BE2C (cell line): ENCODE measurements at places on chromosomes 11 and 22.

DNA sequence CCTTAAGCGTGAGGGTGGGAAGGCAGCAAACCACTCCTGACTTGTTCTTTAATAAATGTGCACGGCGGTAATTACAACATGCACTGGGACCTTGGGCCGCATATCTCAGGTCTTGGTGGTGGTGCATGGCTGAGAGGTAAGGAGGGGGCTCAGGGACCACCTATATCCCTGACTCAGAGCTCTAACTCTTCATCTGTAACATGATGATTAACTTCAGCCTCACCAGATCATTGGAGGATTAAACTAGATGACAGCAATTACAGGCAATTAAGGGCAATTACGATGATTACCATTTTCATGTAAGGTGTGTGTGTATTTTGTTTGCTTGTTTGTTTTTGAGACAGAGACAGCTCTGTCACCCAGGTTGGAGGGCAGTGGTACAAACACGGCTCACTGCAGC is 45.0 kb downstream of the FBLN1 start:
- DNase-seq, result no peak

- no peak for DNase-seq
These were observed 14.4 kb upstream of the TBC1D10A start for GRCh38 chr22:30340911-30341685.

GRCh38 chr22:44442186-44442815 is 55.7 kb downstream of the RTL6 start:
- no peak for DNase-seq

- DNase-seq, result no peak
These were observed 39.4 kb upstream of the CFAP300 start for GRCh38 chr11:102007567-102008437.

- no peak for DNase-seq
These were observed 313.1 kb downstream of the C11orf87 start for GRCh38 chr11:109735128-109735527.

DNA sequence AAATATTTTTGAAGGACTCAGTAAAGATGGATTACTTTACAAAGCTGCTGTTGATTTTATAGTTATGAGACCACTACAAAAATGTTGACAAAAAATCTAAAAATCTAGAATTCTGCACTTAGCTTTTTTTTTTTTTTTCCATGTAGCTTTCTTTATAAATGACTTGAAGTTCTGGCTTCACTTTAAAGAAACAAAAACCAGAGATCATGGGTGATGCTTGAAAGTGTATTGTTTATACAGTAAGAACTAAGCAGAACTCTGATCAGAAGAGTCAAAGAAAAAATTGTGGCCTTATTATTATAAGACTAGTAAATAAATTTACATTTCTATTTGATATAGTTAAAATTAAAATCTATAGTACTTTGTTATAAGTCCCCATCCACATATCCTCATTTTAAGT is 301.7 kb downstream of the BLID start:
- DNase-seq, result no peak

- peak; percentile 95 for DNase-seq
These were observed at the start of gene FOXRED2 for GRCh38 chr22:36506637-36507517. Gene FOXRED2 (minus strand): TSS chr22:36507040. CDS start chr22:36506422, 618 bp downstream.

GRCh38 chr11:14369598-14369997 is 10.6 kb upstream of the RRAS2 start:
- no peak for DNase-seq

DNA sequence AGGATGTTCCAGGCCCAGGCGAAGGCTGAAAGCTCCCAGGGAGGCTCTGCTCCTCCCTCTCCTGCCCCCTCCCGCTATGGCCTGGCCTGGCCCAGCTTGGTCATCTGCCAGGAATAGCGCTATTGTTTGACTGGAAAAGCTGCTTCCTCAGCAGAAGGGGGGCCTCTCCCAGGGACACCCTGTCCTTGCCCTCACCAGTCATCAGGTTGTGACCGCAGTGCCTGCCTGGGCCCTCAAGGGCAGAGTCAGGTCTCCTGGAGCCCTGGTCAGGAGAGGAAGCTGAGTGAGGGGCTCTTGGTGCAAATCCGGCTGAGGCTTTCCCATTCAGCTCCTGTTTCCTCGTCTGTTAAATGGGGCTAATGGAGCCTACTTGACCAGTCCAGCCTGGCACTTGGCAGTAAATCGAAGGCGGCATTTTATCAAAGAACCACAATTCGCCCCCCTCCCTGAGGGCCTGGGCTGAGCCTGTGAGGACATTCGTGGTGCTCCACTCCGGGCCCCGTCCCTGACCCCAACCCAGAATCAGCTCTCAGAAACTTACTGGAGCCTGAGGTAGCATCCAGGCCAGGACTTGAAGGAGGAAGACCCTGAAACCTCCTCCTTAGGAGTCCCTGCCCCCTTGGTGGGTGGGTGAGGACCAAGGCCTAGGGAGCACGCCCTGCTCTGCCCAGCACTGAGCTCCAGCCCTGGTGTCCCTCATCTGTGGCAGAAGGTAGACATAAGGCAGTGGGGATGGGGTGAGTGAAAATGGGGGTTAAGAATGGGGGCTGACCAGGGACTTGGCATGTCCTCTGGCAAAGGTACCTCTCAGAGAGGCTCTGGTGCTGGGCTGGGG is 2.0 kb upstream of the CASTOR1 start:
- peak; percentile 54 for DNase-seq

DNA sequence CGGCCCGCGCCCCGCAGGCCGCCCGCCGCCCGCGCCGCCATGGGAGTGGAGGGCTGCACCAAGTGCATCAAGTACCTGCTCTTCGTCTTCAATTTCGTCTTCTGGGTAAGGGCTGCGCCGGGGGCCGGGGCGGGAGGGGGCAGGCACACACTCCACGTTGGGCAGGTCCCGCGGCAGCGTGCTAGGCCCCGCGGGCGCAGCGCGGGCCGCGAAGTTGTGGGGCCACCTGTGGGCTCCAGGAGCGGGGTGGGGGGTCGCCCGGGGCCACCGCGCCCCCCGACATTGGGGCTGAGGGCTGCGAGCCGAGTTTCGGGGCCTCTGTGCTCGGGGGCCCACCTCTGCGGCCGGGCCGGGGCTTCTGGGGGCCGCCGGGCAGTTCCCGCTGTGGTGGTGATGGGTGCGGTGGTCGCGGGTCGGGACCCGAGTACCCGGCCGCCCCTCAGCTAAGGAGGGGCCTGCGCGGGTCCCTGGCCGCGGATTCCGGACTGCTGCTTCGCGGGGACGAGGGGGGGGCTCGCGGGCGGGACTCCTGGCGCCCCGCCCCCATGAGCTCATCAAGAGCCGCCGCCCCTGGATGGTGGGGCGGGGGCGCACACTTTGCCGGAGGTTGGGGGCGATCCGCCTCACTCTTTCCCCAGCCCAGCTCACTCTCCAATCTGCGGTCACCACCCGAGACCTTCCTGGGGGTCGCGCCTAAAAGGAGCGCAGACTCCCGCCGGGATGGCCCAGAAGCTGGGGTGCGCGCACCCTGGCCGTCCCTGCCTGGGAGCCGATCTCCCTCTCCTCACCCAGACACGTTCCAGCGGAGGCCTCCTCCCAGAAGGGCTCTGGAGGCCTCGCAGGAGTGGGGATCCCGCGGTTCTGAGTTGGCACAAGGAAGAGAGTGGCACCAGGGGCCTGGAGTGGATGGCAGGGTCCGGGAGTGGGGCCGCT is 667 bp downstream of the CD81 start:
- peak; percentile 46 for DNase-seq

DNA sequence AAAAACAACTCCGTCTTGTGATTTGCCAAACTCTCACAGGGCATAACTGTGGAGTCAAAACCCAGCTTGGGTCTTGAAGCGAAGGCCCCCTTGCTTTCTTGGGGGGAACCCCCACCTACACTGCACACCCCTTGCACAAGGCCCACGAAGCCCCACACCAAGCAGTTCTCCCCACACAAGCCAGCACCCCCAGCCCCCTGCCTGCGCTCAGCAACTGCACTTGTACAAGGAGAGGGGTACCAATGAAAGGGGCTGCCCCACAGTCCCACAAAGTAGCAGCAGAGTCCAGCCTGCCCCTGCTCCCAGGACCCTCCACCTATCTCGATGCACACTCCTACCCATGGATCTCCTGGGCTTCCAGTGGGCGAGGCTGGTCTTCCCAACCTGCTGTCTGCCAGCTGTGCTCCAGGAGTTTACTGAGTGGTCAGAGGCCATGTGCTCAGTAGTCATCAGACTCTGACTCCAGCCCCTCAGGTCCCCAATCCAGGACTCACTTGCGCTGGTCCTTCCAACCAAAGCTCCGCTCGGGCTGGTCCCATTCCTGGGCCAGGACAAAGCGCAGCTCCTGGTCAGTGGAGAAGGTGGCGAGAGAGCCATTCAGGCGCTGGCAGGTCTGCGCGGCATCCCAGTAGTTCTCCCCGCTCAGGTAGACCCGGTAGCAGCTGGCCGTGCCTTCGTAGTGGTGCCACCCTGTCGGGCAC is 57.7 kb downstream of the DGCR2 start:
- no peak for DNase-seq

GRCh38 chr11:87281496-87281895 is 243.8 kb downstream of the TMEM135 start:
- DNase-seq, result no peak

DNA sequence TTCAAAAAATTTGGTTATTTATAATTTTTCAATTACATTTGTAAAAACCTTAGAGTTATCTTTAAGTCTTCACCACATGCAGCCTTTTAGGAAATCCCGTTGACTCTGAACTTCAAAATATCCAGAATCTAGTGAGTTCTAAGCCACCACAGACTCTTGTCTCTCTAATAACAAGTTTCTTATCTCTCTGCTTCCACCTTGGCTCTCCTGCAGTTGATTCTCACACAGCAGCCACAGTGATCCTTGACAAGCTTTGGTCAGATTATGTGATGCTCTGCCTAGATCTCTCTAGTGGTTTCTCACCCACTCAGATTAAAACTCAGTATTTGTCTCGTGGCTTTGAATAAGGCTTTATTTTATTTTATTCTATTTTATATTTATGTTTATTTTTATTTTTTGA is 8.6 kb downstream of the HSD17B12 start:
- DNase-seq, result no peak

DNA sequence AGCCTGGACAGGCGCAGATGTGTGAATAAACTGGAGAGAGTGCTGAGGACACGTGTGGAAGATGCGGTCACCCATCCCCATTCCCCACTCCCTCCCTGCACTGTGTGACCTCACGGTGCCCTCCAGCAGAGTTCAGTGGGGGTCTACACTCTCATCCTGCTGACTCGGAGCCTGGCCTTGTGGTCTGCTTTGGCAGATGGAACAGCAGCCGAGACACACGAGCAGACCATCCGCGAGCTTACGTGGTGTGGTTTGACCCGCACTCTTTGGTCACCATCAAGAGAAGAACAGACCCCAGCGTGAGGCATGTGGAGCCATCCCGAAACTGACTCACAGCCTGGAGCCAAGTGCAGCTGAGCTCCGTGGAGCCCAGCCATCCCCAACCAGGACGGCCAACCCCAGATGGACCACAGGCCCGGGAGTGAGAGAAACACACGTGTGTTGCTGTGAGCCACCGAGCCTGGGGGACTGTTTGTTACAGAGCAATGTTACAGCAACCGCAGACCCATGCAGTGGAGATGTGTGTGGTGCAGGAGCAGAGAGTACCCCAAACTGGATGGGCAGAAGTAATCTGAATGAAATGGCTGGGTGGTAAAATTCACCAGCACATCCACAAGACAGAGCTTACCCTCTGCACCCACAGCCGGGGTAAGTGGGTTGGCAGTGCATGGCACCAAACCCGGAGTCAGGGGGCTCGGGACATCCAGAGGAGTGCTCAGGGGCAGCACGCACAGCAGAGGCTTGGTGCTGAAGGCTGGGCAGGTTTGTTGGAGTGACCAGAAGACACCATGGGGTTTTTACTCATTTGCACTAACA is 90.7 kb downstream of the RTL6 start:
- DNase-seq, result peak; percentile 3

DNA sequence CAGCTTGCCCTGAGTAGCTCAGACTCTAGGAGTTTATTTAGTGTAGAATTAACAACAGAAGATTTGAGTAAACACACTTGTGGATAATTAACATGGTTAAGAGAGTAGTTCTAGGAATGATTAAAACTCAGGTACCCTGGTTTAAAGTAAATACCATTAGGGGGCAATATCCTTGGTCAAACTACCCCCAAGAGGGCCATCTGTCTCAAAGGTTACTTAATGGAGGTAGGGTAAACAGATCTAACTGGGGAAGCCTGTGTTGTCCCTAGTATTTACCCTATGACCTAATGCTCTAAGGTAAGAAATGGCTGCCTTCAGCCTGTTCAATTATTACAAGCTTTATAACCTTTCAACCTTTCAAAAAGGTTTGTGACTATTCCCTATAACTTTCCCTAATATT is 10.6 kb upstream of the GLYATL1 start:
- DNase-seq, result no peak

DNA sequence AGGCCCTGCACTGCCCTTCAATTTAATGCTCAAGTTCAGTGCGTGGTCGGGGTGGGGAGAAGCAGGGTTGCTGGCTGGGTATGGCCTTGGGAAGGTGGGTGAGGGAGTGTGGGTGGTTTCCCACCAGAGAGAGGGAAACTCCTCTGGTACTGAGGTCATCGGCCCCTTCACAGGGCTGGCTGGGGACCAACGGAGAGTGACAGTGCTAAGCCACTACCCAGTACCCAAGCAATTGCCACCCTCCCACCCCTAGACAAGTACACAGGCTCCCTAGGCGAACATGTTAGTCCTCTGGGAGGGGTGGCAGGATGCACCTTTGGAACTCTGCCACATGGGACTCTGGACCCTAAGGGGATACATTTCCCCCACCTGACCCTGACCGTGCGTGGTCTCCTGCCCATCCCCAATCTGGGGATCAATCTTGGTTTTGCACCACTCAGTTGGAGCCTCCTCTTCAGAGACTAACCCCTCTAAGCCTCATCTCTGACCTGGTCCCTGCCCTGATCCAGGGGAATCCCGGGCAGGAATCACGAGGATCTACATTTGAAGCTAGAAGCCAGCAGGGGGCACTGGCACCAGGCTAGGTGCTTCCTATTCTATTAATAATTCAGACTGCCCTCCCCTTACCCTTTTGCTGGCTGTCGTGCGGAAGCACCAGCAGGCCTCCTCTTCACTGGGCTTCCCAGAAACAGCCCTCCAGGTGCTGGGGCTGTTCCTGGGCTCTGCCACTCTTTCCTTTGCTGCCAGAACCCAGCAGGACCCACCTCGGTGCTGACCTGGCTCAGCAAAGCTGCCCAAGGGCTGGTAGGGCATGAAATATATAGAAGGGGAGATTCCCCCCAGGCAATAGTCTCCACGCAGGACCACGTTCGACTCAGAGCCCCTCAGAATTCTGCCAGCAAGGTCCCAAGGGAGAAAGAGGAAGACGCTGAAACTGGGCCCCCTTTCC is 377.7 kb downstream of the TENM4 start:
- peak; percentile 77 for DNase-seq

DNA sequence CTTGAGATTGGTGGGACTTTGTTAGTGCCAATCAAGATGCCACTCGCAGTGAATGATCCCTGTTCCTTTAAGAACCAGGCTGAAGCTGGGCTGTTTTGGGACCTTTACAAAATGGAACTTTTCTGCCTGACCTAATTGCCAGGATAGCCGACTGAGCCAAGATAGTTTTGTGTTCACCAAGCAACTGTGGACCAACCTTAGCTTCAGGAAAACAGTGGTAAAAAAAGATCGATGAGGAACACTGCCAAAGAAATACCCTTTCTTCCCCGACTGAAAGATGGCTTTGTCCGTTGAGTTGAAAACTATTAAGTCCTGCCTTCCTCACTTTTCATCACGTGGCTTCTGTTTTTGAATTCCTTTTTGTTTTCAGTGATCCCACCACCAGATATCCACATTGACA is 157.9 kb upstream of the SORL1-AS1 start:
- DNase-seq, result no peak

- DNase-seq, result no peak
These were observed 112.3 kb downstream of the MAML2 start for GRCh38 chr11:96230686-96231085.
